Activated CD8-positive, alpha-beta memory T cell treated with anti-CD3 and anti-CD28 coated beads for 4 hours (primary cell): ENCODE measurements at places on chromosomes 1 and 21.

DNA sequence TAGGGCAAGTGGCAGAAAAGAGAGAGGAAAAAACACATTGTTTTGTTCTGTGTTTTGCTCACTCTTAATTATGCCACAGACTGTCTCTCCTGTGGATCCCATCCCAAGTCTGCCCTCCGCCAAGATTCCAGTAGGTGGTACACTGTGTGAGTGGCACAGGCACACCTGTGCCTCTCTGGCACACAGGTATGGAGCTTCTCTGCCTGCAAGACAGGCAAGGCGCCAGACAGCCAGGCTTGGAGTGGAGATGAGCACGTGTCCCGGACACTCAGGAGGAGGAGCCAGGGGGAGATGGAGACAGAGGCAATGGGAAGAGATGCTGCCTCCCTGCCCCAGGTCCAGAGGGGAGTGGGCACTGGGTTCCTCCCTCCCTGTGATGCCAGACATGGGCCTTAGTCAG is 6.5 kb upstream of the GRIK3 start:
- DNase-seq, result no peak

DNA sequence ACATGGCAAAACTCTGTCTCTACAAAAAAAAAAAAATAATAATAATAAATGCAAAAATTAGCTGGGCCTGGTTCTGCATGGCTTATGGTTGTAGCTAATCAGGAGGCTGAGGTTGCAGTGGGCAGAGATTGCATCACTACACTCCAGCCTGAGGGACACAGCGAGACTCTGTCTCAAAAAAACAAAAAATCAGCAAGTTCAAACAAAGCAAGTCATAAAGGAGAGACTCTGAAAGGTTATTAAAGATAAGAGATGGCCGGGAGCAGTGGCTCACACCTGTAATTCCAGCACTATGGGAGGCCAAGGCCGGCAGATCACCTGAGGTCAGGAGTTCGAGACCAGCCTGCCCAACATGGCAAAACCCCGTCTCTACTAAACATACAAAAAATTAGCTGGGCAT is 28.8 kb downstream of the COP1 start:
- no peak for DNase-seq

- DNase-seq, result no peak
Measured at GRCh38 chr1:15212216-15212953, 34.6 kb upstream of the FHAD1 start.

- no peak for DNase-seq
Measured at GRCh38 chr21:37737507-37737906, 178.8 kb downstream of the KCNJ6 start.

DNA sequence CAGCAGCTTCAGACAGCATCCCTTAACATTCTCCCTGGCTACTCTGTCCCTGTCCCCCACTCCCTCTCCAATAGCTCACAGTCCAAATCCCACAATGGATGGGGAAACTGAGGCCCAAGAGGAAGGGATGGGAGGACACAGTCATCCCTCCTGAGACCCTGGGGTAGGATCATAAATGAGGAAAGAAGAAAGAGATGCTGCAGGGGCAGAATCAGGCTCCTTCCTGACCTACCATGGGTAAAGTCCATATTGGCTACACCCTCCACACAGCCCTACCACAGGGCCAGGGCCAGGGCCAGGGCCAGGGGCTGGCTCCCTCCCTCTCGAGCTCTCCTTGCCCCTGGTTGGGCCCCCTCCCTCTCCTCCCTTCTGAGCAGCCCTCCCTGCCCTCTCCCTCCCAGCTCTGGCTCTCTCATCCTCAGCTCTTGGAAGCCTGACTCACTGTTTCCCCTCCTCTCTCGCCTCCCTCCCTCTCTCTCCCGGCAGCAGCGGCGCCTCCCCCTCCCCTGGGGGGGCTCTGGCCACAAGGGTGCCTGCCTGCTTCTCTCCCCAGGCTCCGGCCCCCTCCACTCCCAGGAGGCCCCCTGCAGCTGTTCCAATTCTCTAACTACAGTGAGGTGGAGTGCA is 4.9 kb downstream of the AHDC1 start:
- DNase-seq, result no peak

DNA sequence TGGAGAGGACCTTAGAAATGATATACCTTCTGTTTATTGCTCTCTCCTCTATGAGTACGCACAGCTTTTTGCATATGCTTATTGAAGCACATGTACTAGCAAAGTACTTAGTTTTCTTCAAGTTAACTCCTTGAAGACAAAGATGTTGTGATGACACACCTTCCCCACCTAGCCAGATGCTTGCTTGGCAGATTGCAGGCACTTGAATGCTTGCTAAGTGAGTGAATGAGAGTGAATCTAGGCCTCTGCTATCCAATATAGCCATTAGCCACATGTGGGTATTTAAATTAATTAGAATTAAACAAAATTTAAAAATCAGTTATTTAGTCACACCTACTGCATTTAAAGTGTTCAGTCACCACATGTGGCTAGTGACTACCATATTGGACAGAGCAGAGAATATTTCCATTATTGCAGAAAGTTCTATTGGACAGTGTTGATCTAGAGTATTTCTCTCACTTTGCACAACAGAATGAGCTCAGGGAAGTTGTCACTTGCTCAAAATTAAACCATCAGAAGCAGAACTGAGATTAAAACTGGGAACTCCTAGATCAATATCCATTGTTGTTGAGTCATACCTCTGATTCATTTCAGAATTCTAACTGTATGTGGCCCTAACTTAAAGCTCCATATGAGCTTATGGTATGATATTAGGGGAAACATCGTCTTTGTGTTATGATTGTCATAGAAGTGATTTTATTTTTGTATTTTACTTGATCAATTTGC is 8.6 kb upstream of the EEIG2 start:
- no peak for DNase-seq

DNA sequence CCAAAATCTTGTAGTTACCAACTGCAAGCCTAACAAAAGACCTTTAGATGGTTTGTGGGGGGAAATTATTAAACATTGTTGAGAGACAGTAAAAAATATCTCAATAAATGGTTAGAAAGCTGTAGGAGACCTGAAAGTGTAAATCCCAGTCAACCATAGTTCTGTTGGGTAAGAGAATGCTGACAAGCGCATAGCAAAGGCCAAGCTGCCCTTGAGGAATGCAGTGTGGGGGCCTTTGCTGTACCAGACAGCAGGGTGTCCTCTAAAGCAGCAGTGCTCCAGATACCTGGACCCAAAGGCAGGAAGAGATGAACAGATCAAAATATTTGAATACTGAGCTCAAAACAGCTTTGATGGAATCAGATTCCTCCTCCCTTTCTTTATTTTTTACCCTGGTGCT is 54.6 kb downstream of the OBSCN start:
- no peak for DNase-seq

- no peak for DNase-seq
Measured at GRCh38 chr1:93874025-93874651, 4.9 kb downstream of the DNTTIP2 start.

GRCh38 chr1:206672844-206673758 is 11.6 kb upstream of the MAPKAPK2 start:
- no peak for DNase-seq

- no peak for DNase-seq
Measured at GRCh38 chr1:10299151-10299550, 88.8 kb downstream of the KIF1B start.

GRCh38 chr1:61035880-61036279 is 46.5 kb upstream of the NFIA start:
- no peak for DNase-seq

DNA sequence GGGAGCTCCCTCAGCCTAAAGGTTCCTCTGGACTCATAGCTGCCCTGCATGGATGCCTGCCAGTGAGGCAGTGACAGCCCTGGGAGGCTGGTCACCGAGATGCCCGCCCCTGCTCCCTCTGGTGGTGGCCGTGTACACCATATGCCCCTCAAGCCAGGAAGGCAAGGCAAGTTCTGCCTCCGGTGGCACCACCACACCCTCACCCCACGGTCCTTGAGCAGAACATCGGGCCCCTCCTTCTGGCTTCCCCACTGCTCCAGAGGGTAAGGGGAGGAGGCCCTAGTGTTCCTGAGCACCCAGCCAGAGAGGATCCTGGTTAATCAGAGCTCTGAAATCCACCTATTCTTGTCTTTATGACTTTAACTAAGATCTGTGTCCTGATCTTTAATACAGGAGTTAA is 1.5 kb upstream of the S100A14 start:
- peak; percentile 48 for DNase-seq

DNA sequence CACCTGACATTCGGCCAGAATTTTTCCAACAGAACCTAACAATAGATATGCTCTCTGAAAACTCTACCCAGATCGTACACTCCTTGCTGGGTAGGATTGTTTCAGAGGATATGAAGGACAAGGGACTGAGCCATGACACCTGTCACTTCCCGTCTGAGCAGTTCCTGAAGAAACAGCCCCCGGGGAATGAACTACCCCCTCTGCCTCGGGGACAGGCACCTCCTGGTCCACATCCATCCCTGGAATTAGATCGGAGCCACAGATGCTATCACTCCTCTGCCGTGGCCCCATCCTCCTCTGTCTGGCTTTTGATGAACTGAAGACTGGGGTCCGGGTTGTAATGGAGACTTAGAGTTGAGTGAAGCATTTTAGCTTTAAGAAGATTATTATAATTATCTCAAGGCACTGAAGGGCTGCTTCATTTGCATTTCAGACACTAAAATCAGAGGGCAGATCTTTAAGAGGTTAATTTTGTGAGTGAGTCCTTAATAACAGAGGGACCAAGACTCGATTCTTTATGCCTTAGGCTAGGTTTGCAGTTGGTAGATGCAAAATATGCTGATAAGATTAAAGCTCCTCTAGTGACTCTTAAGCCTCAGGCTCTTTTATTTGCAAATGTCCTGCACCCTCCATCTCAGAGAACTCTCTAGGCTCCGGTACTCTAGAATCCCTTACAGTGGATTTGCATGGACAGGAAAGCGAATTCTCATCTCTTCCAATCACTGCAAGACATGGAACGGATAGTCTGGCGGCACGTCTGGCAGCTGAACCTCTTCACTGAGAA is 333.8 kb downstream of the KIF26B start:
- DNase-seq, result no peak

DNA sequence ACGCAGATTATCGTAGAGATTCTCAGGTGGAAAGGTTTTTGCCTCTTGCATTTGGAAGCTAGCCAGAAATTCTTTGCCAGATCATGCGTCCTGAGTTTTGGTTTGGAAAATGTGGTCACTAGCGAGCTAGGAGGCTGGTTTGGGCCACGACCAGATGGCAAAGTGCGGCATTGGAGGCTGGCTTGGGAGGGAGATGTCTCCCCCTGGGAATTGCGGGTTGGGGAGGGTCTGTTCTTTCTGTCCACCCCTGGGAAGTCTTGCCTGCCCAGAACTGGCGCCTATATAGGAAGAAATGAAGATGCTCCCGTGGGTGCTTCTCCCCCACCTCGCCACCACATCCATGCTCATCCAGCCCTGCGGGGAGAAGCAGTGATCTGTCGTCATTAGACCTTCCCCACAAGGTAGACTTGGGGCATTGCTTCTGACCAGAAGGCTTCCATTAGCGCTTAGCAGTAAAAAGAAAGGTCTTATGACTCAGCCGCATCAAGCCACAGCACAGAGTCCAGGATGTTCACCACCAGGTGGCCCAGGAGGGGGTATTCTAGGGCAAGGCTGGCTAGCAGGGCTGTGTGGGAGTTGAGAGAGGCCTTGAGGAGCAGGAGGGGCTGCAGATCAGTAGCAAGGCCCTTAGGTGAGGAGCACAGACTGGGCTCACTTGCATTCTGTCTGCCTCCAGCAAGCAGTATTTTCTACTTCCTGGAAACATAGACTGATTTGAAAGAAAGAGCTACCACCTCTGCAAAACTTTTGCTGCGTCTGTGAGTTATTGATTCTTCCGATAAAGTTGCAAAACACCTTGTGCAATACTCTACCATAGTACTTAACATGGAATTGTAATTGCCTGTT is 1.5 kb upstream of the PTP4A2 start:
- DNase-seq, result peak; percentile 65
